ENCODE measurements at places on chromosomes 2 and 18.

DNA sequence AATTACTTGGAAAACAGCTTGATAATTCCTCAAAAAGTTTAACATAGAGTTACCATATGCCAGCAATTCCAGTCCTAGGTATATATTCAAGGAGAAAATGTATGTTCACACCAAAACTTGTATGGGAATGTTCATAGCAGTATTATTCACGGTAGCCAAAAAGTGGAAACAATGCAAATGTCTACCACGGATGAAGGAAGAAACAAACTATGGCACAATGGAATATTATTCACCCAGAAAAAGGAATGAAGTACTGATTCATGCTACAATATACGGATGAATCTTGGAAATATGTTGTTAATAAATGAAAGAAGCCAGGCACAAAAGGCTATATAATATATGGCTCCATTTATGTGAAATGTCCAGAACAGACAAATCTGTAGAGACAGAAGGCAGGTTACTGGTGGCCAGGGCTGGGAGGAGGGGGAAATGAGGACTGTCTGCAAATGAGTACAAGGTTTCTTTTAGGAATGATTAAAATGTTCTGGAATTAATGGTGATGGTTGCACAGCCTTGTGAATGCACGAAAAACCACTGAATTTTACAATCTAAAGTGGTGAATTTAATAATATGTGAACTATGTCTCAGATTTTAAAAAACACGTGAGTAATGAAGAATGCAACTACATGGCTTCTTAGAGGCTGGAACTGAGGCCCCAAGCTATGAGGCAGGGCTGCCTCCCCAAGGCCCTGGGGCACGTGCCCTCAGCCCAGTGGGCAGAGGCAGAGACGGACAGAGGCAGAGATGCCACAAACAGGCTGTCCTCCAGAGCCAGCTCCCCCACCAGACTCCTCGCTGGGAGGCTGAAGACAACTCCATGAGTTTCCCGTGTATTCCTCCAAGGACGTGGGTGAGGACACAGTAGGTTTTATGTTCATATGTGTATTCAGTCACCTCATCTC is 5.0 kb downstream of the LIMS2 start:
- no peak for DNase-seq

GRCh38 chr2:205822579-205822978 is 140.3 kb downstream of the NRP2 start:
- no peak for DNase-seq

GRCh38 chr2:176748662-176749061 is 463.9 kb upstream of the HNRNPA3 start:
- no peak for DNase-seq

DNA sequence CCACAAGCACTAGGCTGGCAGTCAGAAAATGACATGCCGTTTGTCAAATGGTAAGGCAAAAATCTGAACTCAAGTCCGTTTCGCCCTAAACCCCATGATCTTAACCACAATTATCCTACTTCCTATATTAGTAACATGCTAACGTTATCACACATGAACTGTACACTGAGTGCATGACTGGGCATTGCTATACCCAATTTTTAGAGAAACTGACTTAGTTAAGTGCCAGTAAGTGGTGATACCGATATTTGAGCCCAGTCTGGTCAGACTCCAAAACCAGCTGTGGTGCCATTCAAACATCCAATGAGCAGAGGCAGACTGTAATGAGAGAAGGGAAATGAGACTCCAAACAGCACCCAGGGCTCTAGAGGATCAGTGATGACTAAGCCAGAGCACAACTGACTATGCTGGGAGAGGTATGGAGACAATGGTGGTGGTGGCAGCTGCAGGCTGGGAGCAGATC is 311.7 kb upstream of the PKDCC start:
- DNase-seq: peak; percentile 89

DNA sequence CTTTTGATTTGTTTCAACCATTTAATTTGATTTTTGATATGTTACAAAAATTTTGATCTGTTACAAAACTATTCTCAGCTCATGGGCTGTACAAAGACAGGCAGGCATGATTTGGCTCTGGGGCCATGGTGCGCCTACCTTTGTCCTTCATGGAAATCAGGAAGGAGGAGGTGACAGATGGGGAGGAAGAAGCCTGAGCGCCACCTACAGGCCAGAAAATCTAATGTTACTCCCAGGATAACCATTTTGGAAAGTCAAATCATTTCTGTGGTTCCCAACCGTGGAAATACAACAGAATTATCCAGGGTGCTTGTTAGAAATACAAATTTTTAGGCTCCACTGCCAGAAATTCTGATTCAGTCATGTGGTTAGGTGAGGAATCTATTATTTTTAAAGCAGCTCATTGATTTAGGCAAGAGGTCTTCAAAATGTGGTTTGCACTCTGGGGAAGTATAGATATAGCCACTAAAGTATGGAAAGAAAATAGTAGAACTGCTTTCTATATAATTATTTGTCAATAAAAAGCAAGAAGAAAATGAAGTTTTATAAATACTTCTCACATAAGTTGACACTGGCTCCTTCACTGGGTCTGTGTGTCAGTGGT is 93.9 kb downstream of the EVA1A start:
- peak; percentile 45 for DNase-seq

DNA sequence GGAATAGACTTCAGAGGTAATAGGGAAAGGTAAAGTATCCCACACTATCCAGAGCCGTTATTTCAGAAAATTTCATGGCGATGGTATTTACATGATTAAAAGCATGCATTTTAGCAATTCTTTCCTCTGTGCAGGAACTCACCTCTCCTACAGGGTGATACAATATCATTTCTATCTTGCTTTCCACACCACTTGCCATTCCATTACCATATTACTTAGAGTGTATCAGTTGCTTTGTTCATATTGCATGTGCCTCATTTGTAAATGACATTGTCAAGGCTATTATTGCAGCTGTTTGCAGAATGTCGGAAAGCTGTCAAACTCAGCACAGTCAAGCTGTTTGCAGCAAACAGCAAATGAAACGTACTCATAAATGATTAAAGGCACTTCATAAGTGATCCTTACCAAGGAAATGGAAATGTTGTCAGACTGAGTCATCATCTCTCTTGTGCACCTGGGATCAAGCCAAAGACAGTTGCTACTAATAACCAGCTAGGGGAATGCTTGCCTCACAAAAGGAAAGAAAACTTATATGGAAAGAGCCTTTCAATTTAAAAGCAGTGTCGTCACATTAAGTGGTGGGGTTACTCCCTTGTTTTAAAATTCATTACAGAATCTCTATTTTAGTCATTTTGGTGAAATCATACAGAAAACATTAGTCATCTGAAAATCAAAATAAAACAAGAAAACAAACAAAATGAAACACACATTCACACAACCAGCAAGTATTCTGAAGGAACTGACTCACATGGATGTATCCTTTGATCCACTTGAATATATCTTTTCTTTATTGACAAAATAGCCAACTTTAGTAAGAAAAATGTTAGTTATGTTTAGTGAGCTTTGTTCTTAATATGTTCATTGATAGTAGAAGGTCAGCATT is 1064.1 kb upstream of the CNTNAP5 start:
- DNase-seq: no peak

GRCh38 chr2:215626063-215626462 is 190.2 kb upstream of the FN1 start:
- no peak for DNase-seq

GRCh38 chr2:203900253-203900652 is 32.7 kb downstream of the CTLA4 start:
- no peak for DNase-seq

DNA sequence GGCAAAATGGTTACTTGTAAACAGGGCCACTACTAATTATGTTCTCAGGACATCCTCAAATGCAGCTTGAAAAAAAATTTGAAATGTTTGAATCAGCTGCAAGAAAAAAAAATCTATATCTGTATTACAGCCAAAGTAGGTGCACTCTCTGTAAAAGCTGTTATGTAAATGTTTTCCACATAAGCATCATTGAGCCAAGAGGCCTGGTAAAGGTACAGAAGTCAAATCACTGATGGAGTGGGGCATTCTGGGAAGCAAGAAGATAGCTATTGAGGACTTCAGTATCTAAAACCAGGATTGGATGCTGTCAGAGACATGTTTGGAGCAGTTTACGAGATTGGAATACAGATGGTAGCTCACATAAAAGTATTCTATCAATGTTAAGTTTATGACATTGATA is 80.3 kb downstream of the MAPRE2 start:
- no peak for DNase-seq

DNA sequence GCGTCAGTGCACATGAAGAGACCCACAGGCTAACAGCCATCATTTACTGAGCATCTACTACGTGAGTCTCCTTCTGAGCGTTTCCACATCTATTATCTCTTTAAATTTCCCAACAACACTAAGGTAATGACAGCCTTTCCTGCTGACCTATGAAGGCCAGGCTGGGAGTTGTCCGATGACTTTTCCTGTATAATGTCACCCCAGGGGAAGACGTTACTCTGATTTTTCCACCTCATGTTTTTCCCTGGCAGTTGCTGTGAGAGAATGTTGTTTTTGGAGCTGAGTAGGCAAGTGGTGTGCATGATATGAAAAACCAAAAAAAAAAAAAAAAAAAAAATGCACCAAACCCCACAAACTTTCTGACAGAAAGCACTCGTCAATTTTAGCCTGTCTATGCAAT is 207.6 kb downstream of the SLC8A1 start:
- no peak for DNase-seq

DNA sequence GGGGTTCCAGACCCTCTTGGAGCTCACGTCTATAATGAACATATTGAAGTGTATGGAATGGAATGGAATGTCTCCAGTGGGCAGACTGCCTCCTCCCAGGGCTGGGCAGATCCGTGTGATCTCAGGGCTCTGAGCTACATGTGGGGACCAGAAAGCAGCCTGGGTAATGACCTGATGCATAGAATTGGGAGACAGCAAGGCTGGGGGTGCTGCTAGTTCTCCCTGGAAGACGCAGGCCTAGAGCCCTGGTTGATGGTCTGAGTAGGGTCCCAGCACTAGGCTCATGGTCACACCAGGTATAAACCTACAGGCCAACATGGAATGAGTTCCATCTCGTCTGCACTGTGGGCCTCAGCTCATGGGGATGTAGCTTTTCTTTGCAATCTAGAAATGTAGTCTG is 46.7 kb downstream of the ACAA2 start:
- DNase-seq: no peak

GRCh38 chr2:32940316-32940997 is 6.3 kb upstream of the LTBP1 start:
- no peak for DNase-seq

- DNase-seq: no peak
Observed at GRCh38 chr2:105862843-105863242, 118.1 kb downstream of the NCK2 start.

- DNase-seq: peak; percentile 47
Observed at GRCh38 chr2:205701509-205701908, 19.2 kb downstream of the NRP2 start.

DNA sequence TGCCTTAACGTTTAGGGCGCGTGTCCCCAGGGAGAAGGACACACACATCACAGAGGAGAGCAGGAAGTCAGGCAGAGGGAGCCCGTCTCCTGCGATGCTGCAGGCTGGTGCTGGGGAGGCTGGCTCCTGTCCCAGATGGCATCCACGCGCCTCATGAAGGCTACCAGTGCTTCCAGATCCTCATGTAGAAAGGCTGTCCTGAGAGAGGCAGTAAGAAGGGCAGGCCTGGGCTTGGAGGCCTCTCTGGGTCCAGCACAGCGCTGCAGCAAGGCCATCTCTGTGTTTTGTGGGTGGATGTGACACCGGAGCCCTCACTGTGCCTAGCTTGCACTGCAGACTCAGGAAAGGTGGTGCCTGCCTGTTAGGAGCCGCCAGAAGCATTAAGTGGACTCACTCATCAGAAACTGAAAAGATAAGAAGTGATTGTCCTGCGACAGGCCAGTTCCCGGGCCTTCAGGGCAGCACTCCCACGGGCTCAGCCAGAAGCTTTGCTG is 62.7 kb downstream of the FAM168B start:
- no peak for DNase-seq

GRCh38 chr2:229952256-229952835 is 30.0 kb downstream of the FBXO36 start:
- no peak for DNase-seq

- DNase-seq: no peak
Observed at GRCh38 chr2:187617905-187618304, 63.7 kb upstream of the TFPI start.

- DNase-seq: no peak
Observed at GRCh38 chr2:1704631-1705556, 39.4 kb downstream of the PXDN start.

- DNase-seq: no peak
Observed at GRCh38 chr2:237149425-237149824, 63.7 kb downstream of the COPS8 start.

DNA sequence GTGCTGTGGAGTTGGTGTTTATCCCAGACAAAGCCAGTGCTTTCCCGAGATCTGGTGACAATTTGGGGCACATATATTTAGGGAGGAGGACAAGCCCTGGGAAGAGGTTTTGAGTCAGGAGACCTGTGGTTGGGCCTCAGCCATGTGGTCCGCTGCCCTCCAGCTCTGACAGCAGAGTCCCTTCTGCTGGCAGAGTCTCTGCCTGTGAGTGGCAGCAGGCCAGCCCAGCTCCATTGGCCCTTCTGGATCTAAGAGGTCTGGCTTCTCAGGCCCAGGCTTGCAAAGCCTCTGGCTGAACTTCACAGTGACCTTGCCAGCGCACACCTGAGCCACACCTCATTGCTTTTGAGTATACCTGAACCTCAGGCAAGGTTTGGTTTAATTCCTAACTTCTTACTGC is 115.3 kb downstream of the BCL2L11 start:
- DNase-seq: no peak

DNA sequence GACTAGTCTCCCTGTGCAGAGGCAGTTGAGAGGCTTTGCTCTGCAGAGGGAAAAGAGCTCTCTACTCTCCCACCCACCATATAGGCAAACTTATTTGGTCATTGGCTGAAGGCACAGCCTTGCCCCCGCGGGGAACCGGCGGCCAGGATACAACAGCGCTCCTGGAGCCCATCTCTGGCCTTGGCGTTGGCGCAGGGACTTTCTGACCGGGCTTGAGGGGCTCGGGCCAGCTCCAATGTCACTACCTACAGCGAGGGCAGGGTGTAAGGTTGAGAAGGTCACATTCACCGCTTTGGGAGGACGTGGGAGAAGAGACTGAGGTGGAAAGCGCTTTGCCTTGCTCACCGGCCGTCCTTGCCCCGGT is 2.2 kb downstream of the ONECUT2 start:
- DNase-seq: no peak

DNA sequence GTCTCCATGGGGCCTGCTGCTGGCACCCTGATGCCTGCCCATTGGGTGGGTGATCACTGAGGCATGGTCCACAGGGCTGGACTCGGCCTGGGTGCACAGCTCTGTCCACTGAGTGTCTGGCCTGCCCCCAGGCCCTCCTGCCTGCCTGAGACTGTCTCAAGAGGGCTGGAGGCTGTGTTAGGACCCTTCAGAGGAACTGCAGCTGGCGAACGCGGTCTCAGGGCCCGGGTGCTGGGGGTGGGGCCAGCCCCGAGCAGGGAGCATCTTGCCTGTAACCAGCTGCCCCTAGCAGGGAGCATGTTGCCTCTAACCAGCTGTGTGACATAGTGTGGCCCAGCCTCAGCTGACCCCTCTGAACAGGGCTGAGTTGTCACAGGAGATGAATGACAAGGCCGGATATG is 50.0 kb downstream of the TWIST2 start:
- no peak for DNase-seq

GRCh38 chr18:13680612-13681011 is 45.7 kb downstream of the FAM210A start:
- DNase-seq: no peak
